Ovary (tissue), 10 donors: ENCODE measurements at places on chromosomes 13 and 19.

DNA sequence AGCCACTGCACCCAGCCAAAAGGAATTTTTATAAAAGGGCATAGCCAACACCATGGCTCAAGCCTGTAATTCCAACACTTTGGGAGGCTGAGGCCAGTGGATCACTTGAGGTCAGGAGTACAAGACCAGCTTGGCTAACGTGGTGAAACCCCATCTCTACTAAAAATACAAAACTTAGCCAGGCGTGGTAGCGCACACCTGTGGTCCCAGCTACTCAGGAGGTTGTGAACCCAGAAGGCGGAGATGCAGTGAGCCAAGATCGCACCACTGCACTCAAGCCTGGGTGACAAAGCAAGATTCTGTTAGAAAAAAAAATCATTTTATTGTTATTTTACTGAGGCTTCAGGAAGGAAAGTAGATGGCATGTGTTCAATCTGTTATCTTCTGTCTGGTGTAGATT is 31.3 kb upstream of the FOXO1 start:
- DNase-seq: no peak

GRCh38 chr13:95516021-95516420 is 36.5 kb upstream of the CLDN10 start:
- DNase-seq: no peak

GRCh38 chr19:43700395-43701000 is 15.4 kb upstream of the IRGC start:
- DNase-seq: peak; percentile 26

- DNase-seq: no peak
Measured at GRCh38 chr19:2255982-2256685, at the start of gene JSRP1. JSRP1 (minus strand) TSS chr19:2256417; CDS start chr19:2255314, 1,103 bp downstream.

- no peak for DNase-seq
Measured at GRCh38 chr13:42876270-42876714, 94.9 kb downstream of the FAM216B start.

- no peak for DNase-seq
Measured at GRCh38 chr19:9076901-9077300, 10.0 kb upstream of the OR1M1 start.

GRCh38 chr19:16141043-16141442 is 2.4 kb upstream of the HSH2D start:
- no peak for DNase-seq

GRCh38 chr19:50510121-50510670 is 795 bp downstream of the JOSD2 start:
- DNase-seq: no peak

GRCh38 chr19:29753934-29754305 is 38.9 kb upstream of the C19orf12 start:
- DNase-seq: no peak

DNA sequence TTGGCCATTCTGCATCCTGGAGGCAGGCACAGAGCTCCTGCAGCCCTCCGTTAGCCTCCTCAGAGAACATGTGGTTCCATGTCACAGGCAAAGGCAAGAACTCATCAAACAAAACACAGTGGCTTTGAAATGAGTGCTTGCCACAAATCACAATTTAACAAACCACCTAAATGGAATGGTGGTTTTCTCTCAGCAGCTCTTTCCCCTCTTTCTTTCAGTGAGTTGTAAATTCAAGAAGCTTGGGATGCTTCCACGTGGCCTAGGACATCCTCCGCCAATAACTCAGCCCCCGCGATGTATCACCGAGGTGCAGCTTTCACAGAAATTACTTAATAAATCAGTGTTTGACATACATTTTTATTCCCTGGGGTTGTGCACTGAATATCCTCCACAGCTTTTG is 65.4 kb upstream of the RFC3 start:
- no peak for DNase-seq
